Stimulated activated CD4-positive, alpha-beta T cell treated with anti-CD3 and anti-CD28 coated beads, Interleukin-1b, Interleukin-23, amount 100 ng/mL, for 48 hours (primary cell): ENCODE measurements at places on chromosomes 16 and 17.

DNA sequence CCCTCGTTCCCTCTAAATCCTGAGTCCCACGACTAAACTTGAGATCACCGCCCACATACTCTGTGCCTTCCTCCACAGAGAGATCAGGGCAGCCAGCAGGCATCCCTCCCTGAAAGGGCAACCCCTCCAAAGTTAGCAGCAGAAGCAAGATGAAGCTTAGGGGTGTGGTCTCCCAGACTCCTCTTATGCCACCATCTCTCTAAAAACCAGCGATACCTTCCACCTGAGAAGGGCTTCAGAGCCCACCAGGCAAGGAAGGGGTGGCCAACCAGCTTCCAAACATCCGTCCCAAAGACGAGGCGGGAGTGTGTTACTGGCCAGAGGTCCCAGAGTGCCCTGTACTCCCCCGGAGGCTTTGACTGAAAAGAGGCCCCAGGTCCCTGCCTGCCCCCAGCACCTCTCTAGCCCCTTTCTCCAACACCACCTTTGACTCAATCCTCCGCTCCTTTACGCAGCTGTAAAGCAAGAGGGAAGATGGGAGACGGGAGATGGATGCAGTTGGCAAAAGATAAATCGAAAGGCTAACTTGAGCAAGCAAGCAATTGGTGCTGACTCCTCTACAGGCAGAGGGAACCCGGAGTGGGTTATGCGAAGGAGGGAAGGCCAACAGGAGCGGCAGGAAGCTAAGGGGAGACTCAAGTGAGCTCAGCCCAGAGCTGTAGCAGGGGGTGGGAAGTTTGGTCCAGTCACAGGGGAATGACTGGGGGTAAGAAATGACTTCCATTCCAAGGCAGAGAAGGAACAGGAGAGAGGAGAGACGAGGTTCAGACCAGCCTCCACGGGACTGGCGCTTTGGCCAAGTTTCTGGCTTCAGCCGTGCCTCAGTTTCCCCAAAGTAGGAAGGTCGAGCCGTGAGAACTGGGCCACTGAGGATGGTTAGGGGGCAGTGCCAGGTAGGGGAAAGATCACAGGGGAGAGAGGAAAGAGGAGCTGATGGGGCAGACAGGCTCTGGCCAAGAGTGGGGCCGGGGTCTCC, 1.0 kb downstream of the ST3GAL2 start:
- no peak for DNase-seq

- no peak for DNase-seq
These were observed 9.7 kb downstream of the IRX6 start for GRCh38 chr16:55333684-55334083.

- DNase-seq = no peak
These were observed 1.1 kb upstream of the BRCA1 start for GRCh38 chr17:43125967-43126910.

DNA sequence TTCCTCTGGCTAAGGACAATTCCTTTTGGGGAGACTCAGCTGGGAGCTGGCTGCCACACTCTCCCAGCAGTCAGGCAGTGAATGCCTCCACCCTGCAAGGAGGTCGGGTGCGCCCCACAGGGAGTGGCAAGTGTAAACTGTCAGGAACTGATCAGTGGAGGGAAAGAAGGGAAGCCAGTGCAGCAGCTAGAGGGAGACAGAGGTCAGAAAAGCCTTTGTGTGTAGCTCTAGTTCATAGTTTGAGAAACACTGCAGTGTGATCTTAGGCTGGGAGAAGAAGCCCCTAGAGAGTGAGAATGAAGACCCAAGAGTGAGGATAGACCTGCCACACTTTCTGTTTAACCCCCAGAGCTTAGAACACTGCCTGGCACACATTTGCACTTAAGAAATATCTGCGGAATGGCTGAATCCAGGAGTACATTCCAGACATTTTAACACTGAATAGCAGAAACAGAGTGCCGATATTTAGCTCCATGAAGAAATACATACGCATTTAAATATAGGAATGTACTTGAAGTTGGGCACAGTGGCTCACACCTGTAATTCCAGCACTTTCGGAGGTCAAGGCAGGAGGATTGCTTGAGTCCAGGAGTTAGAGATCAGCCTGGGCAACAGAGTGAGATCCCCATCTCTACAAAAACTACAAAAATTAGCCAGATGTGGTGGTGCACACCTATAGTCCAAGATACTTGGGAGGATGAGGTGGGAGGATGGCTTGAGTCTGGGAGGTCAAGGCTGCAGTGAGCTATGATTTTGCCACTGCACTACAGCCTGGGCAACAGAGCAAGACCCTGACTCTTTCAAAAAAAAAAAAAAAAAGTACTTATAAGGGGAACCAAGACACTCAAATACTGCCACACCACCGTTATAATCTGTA, 11.1 kb upstream of the SLC5A11 start:
- no peak for DNase-seq

- peak; percentile 51 for DNase-seq
These were observed 493 bp downstream of the PLSCR3 start for GRCh38 chr17:7393613-7394451.

DNA sequence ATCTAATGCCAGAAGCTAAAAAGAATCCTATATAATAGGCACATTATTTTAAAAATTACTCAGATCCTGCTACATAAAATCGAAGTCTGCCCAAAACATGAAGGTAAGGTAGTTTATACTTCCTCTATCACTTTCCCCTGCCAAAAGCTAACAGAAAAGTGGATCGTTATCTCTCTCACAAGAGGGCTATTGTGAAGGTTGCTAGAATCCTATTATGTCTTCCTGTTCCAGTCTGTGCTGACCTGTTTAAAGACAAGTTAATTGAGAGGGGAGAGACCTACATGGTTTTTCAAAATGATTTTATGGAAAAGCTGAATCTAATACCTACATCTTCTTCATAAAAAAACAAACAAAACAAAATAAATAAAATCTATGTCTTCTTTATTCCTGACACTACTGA, 1410.9 kb upstream of the CDH8 start:
- no peak for DNase-seq

- DNase-seq = no peak
These were observed 1.5 kb downstream of the LRRC3C start for GRCh38 chr17:39928858-39929645.

DNA sequence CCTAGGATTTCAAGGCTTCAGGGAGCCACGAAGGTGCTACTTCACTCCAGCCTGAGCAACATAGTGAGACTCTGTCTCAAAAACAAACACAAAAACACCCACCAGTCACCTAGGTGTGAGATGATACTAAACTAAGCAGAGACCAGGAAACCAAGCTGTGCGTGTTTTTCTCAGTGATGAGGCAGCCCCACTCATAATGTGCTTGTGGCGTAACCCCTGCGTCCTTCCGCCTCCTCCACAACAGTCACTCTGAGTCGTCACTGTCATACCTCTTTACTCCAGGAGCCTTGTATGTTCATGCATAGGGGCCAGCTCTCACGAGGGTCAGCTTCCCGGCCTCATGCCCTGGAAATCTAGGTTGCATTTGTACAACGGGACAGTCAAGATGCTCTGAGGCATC, 31.1 kb upstream of the SLC47A1 start:
- peak; percentile 61 for DNase-seq

GRCh38 chr16:49344401-49344800, 29.2 kb upstream of the C16orf78 start:
- DNase-seq = no peak

DNA sequence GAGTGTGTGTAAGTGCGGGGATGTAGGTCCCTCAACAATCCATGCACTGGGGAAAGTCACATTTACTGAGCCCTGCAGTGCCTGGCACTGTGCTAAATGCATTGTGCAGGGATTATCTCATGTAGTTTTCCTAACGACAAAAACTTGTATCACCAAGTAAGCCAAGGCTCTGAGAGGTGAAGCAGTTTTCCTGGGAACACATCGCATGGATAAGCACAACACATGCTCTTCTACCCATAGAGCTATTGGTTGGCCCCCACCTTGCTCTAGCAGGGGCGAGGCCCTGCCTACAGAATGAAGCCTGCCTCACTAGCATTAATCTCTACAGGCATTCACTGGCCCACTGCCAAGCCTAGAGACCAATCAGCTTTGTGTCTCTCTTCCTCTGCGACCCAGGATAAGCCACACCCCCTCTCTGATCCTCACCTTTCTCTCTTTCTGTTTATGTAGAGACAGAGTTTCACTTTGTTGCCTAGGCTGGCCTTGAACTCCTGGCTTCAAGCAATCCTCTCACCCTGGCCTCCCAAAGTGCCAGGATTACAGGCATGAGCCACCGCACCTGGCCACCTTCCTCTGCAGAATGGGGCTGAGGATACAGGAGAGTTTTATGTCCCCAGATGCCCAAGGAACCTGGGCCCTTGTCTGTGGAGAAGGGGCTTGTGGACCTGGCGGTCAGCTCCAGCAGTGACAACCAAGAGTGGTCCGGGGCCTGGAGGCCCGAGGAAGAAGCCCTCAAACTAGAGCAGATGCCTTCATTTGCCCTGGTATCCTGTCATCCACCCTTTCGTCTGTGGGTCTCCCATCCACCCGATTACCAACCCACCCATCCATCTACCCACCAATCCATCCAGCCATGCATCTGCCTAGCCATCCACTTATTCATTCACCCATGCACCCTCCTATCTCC, 12.8 kb downstream of the CDH16 start:
- DNase-seq = peak; percentile 58

- no peak for DNase-seq
These were observed 157.2 kb upstream of the FOXF1 start for GRCh38 chr16:86353148-86353547.

DNA sequence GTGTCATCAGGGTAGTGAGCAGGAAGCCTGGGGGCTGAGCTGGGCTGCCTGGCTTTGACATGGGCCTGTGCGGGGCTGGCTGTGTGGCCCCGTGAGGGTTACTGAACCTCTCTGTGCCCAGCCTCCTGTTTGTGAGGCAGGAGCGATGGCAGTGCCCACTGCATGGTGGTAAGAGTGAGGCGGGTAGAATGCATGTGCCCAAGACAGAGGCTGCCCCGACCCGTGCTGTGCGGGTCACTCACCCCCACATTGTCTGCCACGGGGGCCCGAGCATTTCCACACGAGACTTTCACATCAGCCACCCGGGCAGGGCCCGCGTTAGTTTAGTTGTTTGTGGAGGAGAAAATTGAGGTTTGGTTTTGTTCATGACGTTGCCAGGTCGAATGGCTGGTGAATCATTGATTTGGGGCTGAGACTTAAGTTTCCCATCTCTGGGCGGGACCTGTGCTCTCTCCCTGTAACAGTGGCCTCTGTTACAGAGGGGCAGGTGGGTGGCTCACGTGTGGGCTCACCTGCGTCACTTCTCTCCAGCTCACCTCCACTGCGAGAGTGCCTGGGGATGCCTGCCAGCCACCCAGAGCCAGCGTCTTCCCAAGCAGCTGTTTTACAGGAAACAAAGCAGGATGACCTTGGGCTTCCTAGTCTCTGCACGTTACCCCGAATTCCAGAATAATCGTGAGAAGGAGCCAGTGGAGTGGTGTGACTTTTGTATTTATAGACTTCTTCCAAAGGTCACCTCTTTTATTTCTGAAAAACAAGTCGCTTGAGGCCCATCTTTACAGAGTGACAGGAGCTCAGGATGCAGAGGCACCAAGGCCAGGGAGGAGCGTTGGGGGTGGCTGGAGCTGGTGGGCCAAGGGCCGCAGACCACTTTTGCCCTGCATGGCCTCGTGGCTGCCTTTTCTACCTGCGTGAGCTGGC, 150.6 kb downstream of the RPTOR start:
- DNase-seq = peak; percentile 34

DNA sequence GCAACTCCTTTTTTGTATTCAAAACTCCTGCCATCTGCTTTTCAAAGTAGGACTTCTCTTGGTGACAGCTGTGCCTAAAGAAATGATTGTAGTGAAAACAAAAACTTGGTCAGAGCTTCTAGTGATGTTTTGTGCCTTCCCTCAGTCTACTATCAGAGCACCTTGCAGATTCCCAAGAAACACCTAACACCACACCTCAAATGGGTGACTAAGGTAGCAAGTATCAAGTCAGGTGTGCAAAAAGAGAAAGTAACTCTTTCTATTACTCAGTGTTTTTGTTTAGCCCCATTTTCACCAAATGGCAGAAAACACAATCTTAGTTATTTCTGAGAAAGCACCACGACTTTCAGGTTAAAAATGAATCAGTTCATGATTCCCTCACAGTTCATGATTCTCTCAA, 2.0 kb upstream of the PMFBP1 start:
- DNase-seq = no peak

- no peak for DNase-seq
These were observed 2.8 kb downstream of the WNT3 start for GRCh38 chr17:46815474-46816353.

DNA sequence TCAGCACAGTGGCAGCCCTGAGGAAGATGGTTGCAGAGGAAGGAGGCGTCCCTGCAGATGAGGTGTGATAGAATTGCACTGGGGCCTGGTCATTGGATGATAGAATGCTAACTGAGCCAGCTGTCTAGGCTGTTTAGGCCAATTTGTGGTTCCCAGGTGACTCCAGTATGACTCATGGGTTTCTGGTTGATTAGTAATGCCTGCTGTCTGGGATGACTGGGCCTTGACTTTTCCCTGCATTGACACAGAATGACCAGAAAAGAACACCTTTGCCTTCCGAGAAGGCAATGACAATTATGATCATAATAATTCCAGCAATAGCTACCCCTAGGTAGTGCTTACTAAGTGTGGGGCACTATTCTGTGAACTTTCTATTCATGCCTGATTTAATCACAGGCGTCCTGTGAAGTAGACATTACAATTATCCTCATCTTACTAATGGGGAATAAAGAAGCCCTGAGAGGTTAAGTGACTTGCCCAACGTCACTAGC, 31.5 kb downstream of the USP43 start:
- DNase-seq = peak; percentile 41

GRCh38 chr16:70753694-70754325, 47.1 kb downstream of the VAC14 start:
- DNase-seq = no peak

GRCh38 chr16:11627822-11628457, 40.3 kb upstream of the SNN start:
- DNase-seq = no peak

GRCh38 chr16:62149631-62150030, 113.4 kb upstream of the CDH8 start:
- DNase-seq = no peak

DNA sequence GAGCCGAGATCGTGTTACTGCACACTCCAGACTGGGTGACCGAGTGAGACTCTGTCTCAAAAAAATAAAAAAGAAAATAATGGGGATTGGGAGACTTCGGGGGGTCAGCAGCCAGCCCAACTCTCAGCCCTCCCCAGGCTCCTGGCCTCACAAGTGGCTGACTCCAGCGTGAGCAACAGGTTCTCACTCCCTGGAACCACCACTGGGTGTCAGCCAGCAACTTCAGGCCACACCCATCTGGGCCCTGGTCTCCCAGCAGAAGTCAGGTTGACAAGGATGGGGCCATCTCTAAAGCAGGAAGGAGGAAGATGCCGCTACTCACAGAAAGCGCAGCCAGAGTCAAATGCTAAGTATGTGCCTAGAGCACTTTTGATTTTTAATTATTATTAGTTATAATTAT, 139.4 kb downstream of the C16orf78 start:
- DNase-seq = no peak

- DNase-seq = no peak
These were observed 16.5 kb upstream of the ST6GALNAC1 start for GRCh38 chr17:76659928-76660655.
